Activated T-helper 1 cell treated with anti-CD3 and anti-CD28 coated beads, Interleukin-2, amount 50 U/mL, for 16 hours (primary cell): ENCODE measurements at places on chromosomes 1 and 21.
A peak's percentile ranks its signal among the peaks of the same experiment; 100 is the strongest.

- DNase-seq: no peak
Measured at GRCh38 chr1:231091831-231092301, 51.8 kb upstream of the FAM89A start.

DNA sequence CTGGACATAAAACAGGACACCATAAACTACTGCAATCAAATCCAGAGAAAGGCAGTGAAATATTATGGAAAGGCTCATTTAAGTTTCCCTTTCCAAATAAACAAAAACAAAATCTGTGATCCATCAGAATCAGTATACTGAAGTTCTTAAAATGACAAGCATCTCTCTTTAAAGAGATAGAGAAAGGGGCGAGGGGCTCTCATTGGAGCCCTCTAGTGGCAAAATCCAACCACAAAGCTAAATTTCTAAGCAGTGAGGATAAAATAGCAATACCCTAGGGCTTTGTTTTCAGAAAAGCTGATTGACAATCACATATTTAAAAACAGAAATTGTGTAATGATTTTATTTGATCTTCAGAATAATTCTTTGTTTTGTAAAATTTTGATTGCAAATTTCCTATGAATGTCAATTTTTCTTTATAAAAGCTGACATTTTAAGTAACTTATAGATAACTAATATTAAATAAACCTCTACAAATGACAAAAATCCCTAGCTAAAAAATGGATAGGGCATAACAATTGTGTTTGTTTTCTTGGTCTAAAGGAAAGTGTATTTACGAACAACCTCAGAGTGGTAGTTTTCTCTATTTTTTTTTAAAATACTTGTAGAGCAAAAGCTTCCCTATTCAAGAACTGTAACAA, 138.2 kb downstream of the COL24A1 start:
- DNase-seq: no peak

DNA sequence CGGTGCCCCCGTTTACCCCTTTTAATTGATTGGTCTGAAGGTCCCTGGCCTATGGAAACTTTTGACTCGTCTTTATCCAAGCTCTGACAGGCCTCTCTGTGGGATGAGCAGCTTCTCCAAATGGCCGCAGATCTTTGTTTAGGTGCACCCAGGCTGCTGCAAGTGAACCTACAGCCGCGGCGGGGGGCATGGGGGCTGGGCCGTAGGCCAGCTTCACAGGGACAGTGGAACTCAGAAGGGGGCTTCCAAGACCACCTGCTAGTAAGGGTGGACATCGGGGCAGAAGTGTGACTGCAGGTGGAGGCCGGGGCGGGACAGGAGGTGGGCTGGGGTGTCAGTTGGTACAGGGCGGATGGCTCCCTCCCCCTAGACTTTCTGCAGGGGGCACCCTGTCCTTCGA, 257.5 kb downstream of the SIPA1L2 start:
- DNase-seq: no peak

DNA sequence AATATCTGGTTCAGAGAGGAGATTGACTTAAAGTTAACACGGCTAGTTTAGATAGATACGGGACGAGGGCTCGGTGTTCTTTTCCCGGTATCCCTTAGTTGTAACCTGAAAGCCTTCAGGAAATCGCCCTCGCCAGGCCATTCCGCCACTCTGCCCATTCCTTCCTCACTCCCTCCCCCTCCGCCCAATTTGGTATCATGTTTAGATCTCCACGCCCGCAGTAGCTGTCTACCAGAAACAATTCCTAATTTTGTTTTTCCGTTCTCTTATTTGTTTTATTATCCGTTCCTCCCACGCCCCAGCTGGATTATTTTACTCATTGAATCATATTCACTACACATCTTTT, 685 bp upstream of the VAMP4 start:
- peak; percentile 6 for DNase-seq

- DNase-seq: no peak
Measured at GRCh38 chr1:160682983-160683865, 28.4 kb downstream of the CD48 start.

DNA sequence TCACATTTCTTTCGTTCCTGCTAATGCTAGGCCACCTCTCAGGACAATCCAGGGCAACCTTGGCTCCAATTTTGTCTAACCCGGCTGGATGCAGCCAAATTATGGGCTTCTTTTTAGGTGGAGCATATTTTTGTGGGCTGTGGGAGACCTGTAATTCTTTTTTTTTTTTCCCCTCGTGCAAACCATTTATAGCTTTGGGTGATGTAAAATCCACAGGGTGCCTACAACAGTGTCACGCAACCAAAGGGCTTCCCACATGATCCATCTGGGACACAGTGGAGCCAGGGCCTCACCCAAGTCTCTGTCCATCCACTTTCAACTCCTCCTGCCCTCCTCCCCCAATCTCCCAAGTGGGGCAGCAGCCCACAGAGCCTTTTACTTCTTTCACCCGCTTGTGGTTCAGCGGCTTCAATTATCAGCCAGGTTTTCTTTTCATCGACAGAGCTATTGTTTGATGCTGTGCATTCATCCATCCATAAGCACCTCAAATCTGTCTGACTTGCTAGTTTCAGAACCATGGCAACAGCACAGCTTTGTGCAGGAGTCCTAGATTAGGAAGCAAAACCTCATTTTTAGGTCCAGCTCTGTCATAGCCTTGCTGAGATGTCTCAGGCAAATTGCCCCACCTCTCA, 10.0 kb upstream of the OVAAL start:
- no peak for DNase-seq

- DNase-seq: peak; percentile 49
Measured at GRCh38 chr1:200971955-200972711, 51.4 kb downstream of the KIF21B start.

DNA sequence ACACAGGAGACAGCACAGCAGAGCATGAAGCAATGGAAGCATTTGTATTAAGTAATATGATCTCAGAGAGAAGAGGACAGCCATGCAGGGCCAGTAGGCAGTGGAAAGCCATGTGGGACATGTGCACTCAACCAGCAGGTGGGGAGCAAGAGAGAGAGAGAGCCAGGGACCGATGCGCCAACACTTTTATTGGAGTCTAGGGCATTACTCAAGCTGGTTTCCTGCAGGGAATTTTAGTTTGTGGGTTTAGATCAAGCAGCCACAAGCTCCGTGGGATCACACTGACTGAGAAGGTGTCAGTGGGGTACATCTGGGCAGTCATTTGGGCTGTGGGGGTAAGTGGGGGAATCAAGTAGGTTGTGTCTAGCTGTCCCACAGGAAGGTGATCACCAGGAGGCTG, 137.1 kb downstream of the PCBP3 start:
- no peak for DNase-seq

DNA sequence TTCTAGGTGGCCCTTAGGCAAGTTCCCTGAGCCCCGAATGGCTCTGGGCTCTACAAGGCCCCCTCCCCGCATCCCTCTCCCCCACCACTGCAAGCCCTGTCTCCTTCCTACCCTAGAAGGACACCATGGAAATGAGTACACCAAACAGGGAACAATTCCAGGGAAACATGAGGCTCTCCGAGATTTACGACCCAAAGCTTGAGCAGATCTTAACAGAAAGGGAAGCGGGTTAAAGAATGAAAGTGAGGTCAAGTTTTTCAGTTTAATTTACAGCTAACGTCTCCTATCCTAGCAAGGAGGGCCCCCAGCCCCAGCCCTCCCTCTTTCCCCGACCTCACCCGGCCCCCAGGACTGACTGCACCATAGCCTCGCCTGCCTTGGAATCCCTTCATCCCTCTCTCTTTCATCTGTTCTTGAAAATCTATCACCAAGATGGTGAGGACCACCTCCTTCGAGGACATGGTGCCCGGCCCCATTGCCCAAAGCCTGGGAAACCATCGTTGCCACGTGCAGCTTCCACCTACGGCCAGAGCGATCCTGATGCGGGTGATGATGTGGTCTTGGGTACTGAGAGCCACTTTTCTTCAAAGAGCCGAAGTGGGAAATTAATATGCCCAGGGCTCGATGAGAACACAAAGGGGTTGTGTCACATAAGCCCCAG, 30.5 kb downstream of the SIM2 start:
- no peak for DNase-seq

DNA sequence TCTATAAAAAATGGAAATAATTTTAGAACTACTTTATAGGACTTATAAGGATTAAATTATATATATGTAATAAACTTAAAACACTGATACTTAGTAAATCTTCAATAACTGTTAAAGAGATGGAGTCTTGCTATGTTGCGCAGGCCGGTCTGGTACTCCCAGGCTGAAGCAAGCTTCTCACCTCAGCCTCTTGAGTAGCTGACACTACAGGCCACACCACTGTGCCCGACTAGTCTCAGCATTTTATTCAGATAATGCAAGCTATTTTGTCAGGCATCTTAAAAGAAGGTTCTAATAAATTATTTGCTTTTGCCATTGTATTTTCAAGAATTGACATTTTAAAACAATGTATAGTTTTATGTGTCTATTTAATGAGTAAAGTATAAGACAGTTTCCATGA, 20.8 kb downstream of the CNST start:
- DNase-seq: no peak

DNA sequence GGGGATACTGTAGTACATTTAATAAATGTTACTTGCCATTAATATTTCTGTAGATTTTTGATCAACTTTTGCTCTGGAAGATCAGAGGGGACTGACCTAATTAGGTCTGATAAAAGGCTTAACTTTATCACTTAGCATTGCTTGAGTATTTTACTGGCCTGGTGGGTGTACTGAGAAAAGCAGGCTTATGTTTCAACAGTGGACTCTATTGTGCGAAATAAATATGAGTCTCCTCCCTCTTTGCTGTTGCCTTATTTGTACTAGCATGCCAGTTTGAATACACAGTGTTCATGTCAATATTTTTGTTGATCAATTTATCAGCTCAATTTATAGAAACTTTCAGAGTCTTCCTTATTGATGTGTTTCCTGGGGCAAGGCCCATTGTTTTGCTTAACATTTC, 49.1 kb downstream of the EBNA1BP2 start:
- no peak for DNase-seq

DNA sequence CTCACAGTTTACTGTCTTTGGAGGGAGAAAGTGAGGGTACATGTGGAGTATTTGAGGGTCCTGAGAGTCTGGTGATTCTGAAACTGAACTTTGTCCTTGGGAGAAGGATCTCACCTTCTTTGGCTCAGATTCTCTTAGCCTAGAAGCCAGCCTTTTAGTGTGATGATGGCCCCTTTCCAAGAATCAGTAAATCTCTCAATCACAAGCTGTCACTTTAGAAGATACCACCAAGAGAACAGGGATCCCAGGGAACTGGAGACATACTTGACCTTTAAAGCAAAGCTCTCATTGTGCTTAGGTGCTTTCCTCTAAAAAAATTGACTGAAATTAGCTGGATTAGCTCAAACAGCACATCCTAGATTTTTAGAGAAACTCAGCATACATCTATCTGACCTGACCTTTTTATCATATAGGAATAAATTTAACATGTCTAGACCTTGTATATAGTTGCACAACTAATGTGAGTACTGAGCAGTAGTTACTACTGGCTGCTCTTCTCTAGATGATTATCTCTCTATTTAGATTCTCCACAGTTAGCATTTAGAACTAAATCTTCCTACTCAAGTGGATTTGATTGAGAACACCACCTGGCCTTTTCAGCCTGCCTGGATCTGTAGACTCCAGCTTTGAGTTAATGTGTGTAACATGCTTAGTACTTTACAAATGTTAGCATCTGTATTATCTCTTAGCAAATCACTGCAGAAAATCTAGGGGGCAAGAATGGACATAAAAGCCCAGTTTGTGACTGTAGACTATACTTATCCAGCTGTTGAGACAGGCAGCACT, 157.7 kb downstream of the MAST2 start:
- DNase-seq: no peak

DNA sequence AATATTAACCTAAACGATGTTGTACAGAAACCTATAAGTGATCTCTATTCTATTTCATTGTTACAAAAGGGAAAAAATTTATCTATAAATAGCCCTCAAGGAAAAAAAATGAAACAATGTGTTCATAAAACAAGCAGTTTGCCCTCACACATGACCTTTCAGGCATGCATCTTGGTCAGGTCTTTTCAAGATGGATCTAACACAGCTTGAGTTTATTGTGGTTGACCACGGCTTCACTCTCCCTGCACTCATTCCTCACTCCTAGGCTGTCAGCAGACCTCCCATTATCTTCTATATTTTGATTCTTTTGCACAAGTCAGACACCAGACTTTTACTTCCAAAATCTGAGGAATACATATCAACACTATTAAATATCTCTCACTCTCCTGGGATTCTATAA, 544.3 kb downstream of the KCNT2 start:
- DNase-seq: no peak

- DNase-seq: no peak
Measured at GRCh38 chr1:20165522-20165951, 20.4 kb upstream of the UBXN10 start.

GRCh38 chr1:111204983-111205713, 4.7 kb upstream of the DENND2D start:
- DNase-seq: no peak

GRCh38 chr1:219880765-219881457, 47.4 kb downstream of the SLC30A10 start:
- DNase-seq: no peak

GRCh38 chr1:172162236-172162635, 258.2 kb upstream of the C1orf105 start:
- no peak for DNase-seq

- DNase-seq: no peak
Measured at GRCh38 chr1:54787604-54788003, 13.5 kb downstream of the TTC22 start.

- peak; percentile 62 for DNase-seq
Measured at GRCh38 chr1:28091043-28091781, 2.8 kb upstream of the EYA3 start.

- no peak for DNase-seq
Measured at GRCh38 chr1:44413740-44414139, 8.7 kb downstream of the RNF220 start.

DNA sequence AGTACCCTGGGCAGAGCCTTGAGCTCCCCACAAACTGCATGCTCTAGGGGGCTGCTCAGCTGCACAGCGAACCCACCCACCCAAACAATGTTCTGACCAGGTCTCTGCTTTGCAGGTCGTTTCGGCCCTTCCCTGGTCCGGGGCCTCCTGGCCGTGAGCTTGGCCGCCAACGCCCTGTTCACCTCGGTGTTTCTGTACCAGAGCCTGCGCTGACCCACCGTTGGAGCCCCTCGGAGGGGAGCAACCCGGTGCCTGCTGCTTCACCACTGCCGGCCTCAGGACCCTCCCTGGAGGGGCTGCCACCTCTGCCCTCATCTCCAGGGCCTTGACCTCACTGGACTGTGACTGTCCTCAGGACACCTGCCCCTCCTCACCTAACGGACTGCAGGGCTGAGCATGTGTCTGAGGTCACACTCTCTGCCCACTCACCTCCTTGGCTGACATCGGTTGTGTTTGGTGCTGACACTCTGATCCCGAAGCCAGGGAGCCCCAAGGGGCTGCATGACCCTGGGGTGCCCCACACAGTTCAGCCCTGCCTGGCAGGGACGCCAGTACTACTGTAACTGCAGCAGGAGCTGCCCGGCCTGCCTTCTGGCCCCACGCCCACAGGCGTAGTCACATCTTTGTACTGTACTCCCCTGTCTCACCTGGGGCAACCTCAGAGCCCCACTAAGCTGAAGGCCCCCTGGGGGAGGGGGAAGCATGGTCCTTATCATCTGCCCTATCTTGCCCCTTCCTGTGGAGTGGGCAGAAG, 24.3 kb downstream of the TMEM201 start:
- no peak for DNase-seq
